ENCODE measurements at places on chromosomes 5 and 9. TPM values are rescaled to one million over a fixed set of nuclear protein-coding genes. Genes with fewer than 3 reads are reported as not detected.

The ALDH1A1 gene
- not detected for total RNA-seq

The UBE2B gene
- 125 TPM for total RNA-seq

The SPARC gene
- total RNA-seq, result 0.91 TPM

The LRRC19 gene
- not detected for total RNA-seq

The MCCC2 gene
- 57.6 TPM for total RNA-seq

The ATOSB gene
- 19.9 TPM for total RNA-seq

The CCDC192 gene
- not detected for total RNA-seq

The FBN2 gene
- total RNA-seq, result 0.09 TPM

The IL3 gene
- 9.7 TPM for total RNA-seq

The AGGF1 gene
- total RNA-seq, result 19.6 TPM

The JAKMIP2 gene
- total RNA-seq, result 0.30 TPM

The FOXD4L5 gene
- total RNA-seq, result 0.23 TPM

The RASGRF2 gene
- 14.5 TPM for total RNA-seq
